ENCODE measurements at places on chromosomes 7 and 10.
A peak's percentile ranks its signal among the peaks of the same experiment; 100 is the strongest.

GRCh38 chr10:105827133-105827532, 1186.0 kb downstream of the SORCS3 start:
- DNase-seq: no peak

GRCh38 chr10:27153329-27153728, 855 bp downstream of the YME1L1 start:
- no peak for DNase-seq

GRCh38 chr7:112014347-112014746, 191.9 kb downstream of the DOCK4 start:
- DNase-seq: no peak

GRCh38 chr7:147053746-147054145, 937.1 kb downstream of the CNTNAP2 start:
- no peak for DNase-seq

- DNase-seq: no peak
These were observed 116.3 kb downstream of the MDFIC start for GRCh38 chr7:115038158-115038557.

DNA sequence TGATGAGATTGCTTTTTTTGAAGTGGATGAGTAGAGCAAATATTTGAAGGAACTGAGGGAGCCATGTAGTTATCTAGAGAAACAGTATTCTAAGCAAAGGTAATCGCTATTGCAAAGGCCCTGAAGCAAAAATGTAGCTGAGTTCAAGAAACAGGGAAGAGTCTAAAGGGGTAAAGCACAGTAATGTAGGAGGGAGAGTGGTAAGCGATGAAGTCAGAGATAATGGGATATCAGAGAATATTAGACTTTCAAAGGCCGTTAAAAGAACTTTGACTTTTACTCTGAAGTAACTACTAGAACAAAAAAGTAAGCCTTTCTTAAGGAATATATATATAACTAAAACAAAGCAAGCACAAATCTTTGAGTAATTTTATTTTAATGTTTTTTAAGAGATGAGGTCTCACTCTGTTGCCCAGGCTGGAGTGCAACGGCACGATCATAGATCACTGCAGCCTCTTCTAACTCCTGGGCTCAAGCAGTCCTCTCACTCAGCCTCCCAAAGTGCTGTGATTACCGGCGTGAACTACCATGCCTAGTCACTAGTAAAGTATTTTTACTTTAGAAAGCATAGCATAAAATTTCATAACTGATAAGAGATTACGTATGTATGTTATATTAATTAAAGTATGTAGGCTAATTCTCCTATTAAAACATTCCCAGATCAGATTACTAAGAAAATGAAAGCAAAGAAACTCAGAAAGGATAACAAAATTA, 61.7 kb upstream of the OIT3 start:
- DNase-seq: no peak

DNA sequence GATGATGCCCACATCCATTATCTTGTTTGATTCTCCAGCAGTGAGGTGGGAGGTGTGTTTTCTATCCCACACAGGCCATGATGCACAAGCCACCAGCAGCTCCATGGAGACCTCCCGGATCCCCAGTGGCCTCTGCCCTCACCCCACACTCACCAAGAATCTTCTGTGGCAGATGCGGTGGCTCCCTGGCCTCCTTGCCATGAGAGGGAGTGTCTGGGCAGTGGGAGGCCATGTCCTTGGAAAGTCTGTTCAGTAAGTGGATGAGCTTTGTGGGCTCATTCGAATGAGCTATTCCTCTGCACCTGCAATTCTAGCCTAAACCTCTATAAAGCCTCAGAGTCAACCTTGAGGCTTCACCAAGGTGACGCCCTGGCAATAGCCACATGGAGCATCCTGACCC, 243.8 kb downstream of the TCERG1L start:
- DNase-seq: no peak

- no peak for DNase-seq
These were observed 57.1 kb downstream of the DMBT1 start for GRCh38 chr10:122617476-122618270.

- no peak for DNase-seq
These were observed 74.3 kb downstream of the ANKRD7 start for GRCh38 chr7:118298771-118299170.

GRCh38 chr10:8245814-8246142, 191.3 kb downstream of the GATA3 start:
- no peak for DNase-seq

GRCh38 chr10:124156524-124157260, 63.3 kb upstream of the CHST15 start:
- DNase-seq: no peak

- no peak for DNase-seq
These were observed 495.6 kb upstream of the KLF6 start for GRCh38 chr10:4280461-4281189.

- DNase-seq: no peak
These were observed 764.9 kb upstream of the MBL2 start for GRCh38 chr10:53537508-53537907.

- DNase-seq: peak; percentile 66
These were observed 125.9 kb downstream of the GRK5 start for GRCh38 chr10:119333146-119333792.

- no peak for DNase-seq
These were observed 7.2 kb upstream of the SP8 start for GRCh38 chr7:20793694-20794394.

GRCh38 chr10:7444551-7445121, 33.8 kb upstream of the SFMBT2 start:
- DNase-seq: no peak

GRCh38 chr10:71429929-71430328, 33.2 kb downstream of the CDH23 start:
- no peak for DNase-seq

DNA sequence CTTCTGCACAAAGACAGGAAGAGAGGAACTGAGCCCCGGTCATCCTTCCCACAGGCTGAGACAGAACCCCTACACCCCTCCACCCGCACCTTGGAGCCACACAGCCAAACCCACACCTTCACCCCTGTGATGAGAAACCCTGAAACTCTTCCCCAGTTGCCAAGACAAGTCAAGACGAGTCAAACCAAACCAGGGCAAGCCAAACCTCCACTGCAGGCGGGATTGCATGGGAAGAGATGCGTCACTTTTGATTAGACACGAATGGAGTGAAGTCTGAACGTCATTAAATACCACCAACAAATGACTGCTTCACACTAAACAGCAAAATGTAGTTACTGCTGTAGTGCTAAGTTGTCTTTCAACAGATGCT, 73.8 kb downstream of the PRPF18 start:
- DNase-seq: no peak

DNA sequence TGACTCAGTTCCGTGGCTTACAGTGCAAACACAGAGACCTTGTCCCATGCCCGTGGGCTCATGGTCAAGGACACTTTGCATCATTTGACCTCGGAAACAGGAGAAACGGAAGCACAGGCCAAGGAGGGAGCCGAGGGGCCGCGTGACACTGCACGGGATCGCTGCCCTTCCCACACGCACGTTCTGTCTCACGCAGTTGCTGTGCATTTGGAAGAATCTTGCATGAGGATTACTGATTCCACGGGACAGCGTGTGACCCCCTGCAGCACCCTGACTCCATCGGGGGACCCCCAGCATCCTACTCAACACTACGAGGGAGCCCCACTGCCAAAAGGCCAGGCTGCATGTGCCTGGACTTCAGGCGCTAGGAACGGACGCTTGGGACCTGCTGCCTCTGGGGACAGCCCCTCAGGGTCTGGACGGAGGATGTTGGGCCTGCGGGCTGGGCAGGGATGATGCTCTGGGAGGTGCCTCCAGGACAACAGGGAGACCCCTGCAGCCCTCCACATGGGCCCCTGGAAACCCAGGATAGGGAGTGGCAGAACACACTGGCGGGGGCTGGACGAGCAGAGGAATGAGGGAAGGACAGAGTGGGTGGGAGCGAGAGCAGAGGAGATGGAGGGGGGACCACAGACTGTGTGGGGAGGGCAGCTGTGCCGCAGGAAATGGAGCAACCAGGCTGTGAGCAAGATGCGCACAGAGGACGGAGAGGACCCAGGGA, 222.2 kb downstream of the DNAJB6 start:
- DNase-seq: no peak

Measured in CD8-positive, alpha-beta memory T cell (primary cell).